ENCODE measurements at places on chromosomes 7 and 10.

- H3K36me3 ChIP-seq: no peaks in the 10 kb centered on the region
- no peak for DNase-seq
- H3K4me3 ChIP-seq: no peak overlapping the region
- H3K4me1 ChIP-seq: peaks cover 4% of the 10 kb centered on the region
These were observed 282.0 kb upstream of the ADARB2 start for GRCh38 chr10:2019281-2019680.

GRCh38 chr7:106957766-106958165 lies 86.7 kb upstream of the PRKAR2B start:
- H3K27me3 ChIP-seq: peaks cover 5% of the 10 kb centered on the region
- peaks cover 3% of the 10 kb centered on the region for H3K4me1 ChIP-seq
- no peak for DNase-seq
- no peaks in the 10 kb centered on the region for H3K36me3 ChIP-seq
- H3K27ac ChIP-seq: no peak overlapping the region
- no peak overlapping the region for H3K4me3 ChIP-seq

GRCh38 chr10:1316121-1316808 lies 260.1 kb downstream of the WDR37 start:
- H3K27ac ChIP-seq: peak overlapping the region; percentile 80
- H3K36me3 ChIP-seq: no peaks in the 10 kb centered on the region
- peaks cover 49% of the 10 kb centered on the region for H3K4me1 ChIP-seq
- DNase-seq: no peak
- no peak overlapping the region for H3K4me3 ChIP-seq

DNA sequence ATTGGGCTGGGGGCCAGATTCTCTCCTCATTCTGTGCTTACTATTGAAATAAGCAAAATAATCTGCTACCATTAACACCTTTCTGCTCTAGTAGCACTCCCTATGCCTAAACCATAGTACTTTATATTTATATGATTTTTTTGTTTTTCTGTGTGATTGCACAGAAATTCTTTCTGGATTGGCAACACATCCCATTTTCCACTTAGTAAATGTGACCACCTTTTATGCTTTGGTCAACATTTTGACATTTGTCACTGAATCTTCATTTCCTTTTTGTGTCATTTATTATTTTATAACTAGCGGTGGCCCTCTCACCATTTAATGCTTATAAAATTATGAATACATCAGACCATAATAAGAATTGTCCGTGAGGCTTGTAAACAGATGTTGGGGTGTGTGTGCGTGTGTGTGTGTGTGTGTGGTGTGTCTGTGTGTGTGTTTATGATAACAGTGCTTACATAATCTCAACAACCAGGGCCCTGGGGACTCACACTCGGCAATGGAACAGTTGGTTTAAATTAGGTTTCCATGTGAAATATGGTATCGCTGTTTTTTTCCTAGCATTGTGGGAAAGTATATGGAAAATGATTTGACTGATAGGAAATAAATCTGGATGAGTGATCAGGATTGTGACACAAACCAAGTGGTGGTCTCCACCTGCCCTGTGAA lies 138.9 kb downstream of the NOC3L start:
- H3K27me3 ChIP-seq: no peaks in the 10 kb centered on the region
- no peak overlapping the region for H3K27ac ChIP-seq
- H3K36me3 ChIP-seq: peaks cover 1% of the 10 kb centered on the region
- DNase-seq: no peak
- peaks cover 30% of the 10 kb centered on the region for H3K4me1 ChIP-seq

- no peak overlapping the region for H3K27ac ChIP-seq
- no peaks in the 10 kb centered on the region for H3K27me3 ChIP-seq
- no peaks in the 10 kb centered on the region for H3K36me3 ChIP-seq
- no peaks in the 10 kb centered on the region for H3K4me1 ChIP-seq
These were observed 312.0 kb downstream of the DPP6 start for GRCh38 chr7:154364170-154364569.

GRCh38 chr10:67788028-67788886 lies 49.7 kb downstream of the DNAJC12 start:
- no peak overlapping the region for H3K27ac ChIP-seq
- H3K27me3 ChIP-seq: no peaks in the 10 kb centered on the region
- no peaks in the 10 kb centered on the region for H3K36me3 ChIP-seq
- DNase-seq: no peak

GRCh38 chr7:157224627-157225026 lies 85.9 kb downstream of the UBE3C start:
- DNase-seq: no peak
- H3K4me1 ChIP-seq: peaks cover 4% of the 10 kb centered on the region
- H3K27me3 ChIP-seq: no peaks in the 10 kb centered on the region
- H3K27ac ChIP-seq: peak overlapping the region; percentile 25

- H3K27me3 ChIP-seq: no peaks in the 10 kb centered on the region
- peak overlapping the region; percentile 77 for H3K27ac ChIP-seq
- peaks cover 34% of the 10 kb centered on the region for H3K4me1 ChIP-seq
- DNase-seq: no peak
- H3K36me3 ChIP-seq: no peaks in the 10 kb centered on the region
These were observed 26.6 kb downstream of the PLAU start for GRCh38 chr10:73937333-73938043.

GRCh38 chr10:55641601-55642000 lies 719.5 kb downstream of the ZWINT start:
- H3K27me3 ChIP-seq: peaks cover 6% of the 10 kb centered on the region
- no peaks in the 10 kb centered on the region for H3K4me1 ChIP-seq
- no peak for DNase-seq
- no peaks in the 10 kb centered on the region for H3K36me3 ChIP-seq

DNA sequence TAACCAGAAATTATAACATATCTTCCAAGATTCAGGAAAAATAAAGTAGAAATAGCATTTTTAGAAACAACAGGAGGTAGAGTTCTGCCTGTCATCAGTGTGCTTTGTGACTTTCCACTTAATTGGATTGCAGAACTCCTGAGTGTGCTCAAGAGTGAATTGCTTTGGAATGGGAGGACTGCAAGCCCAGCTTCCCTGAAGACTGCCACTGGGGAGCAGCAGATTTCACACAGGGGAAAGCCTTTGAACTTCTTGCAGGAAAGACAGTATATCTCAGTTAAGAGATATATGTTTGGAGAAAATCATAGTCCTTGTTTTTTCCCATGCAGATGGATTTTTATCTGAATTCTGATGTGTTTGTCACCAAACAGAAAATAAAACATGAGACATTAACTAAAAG lies 124.5 kb downstream of the TMEM168 start:
- H3K36me3 ChIP-seq: peaks cover 1% of the 10 kb centered on the region
- no peaks in the 10 kb centered on the region for H3K4me1 ChIP-seq
- H3K4me3 ChIP-seq: no peak overlapping the region
- no peak for DNase-seq

All from chondrocyte (in vitro differentiated cells).